A549 (cell line): ENCODE measurements at places on chromosomes 11 and 22.

- DNase-seq = no peak
Observed at GRCh38 chr11:50412832-50413231, 380.2 kb downstream of the OR4C45 start.

GRCh38 chr11:57515332-57516060, at the start of gene SLC43A1:
TSS of gene SLC43A1 (minus strand) at chr11:57515702. CDS start at chr11:57514111, 1,591 bp downstream.
- no peak for DNase-seq

GRCh38 chr11:118099838-118100556, 13.2 kb upstream of the SMIM35 start:
- no peak for DNase-seq

DNA sequence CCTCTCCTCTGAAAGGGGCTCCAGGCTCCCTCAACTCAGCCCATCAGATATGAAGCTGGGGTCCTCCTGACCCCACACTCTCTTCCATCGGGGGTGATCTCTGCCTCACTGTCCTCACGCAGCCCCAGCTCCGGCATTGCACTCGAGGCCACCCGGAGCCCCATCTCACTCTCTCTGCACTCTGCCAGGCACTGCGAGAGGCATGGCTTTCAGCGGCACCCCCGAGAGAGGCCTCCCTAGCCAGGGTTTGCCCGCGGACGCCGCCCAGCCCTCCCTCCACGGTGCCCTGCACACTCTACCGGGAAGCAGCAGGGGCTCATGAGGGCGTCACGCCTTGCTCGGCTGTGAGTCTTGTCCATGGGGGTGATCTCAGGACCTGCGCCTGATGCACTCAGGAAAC, 436.2 kb downstream of the BRD1 start:
- no peak for DNase-seq

GRCh38 chr11:128467610-128468041, 119.7 kb downstream of the ETS1 start:
- DNase-seq = peak; percentile 43

DNA sequence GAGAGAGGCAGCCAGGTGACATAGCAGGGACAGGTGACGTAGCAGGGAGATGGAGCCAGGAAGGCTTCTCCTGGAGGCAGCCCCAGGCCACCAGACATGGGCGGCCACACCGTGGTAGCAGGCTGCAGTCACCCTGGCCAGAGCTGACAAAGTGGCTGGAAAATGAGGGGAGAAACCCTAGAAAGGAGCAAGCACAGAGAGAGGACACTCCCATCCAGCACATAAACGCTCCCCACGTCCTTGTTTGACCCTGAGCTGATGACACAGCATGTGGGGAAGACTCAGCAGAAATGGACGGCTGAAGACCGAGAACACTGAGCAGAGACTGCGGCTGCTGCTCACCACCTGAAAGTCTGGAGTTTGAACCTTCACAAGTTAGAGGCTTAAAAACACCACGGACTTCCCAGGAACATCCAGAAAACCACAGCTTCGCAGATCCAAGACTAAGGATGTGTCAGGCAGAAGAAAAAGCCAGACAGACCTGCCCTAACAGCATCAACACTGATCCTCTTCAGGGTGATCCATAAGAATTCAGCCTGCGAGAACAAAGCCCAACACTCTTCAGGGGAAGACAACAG, 28.7 kb downstream of the DRD4 start:
- DNase-seq = no peak

DNA sequence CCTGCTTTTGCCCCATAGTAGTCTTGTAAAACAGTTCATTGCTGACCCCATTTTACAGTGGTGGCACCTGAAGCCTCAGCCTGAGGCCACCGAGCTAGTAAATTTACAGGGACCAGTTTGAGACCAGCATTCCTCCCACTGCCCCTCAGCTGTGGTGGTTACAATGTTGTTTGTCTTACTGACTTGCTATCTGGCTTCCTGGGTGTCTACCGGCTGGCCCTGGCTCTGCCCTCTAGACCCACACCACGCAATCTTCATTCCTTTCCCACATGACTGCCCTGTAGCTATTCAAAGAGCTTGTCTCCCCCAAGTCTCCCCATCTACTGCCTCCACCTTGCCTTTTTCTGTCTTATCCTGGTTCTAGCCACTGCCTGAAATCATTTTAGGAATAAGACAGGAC, 20.8 kb downstream of the PIK3IP1 start:
- DNase-seq = no peak

DNA sequence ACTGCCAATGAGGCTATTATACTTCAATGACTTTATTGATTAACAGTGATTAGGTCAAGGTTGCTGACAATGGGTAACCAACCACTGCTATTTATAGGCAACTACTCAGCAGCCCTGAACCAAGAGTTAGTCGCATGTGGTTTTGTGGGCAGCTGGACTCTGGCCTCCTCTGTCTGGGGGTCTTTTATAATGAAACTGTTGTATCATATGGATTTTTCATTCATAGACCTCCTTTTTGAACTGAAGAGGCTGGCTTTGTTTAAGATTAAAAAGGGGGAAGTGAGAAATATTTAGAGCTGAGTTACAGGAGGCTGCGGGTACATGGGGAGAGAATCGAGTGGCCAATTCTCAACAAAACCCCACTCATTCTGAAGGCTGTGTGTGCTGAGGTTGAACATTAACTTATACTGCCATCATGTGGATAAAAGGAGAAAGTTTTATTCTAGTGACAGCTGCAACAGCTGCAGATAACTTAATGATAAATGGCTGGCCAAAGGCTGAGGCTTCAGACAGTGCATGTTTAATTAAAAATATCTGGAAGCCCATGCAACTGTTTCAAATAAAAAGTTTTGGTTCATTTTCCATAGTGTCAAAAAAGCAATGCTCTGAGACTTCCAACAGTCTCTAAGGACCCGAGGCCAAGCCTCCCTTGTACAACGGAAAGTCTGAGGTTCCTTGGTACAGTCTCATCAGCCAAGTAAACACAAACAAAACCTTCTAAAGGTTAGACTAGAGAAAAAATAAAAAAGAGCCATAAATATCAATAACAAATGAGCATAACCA, 682.6 kb downstream of the KCNA4 start:
- peak; percentile 61 for DNase-seq

- DNase-seq = no peak
Observed at GRCh38 chr11:43632181-43632580, 48.4 kb upstream of the HSD17B12 start.

GRCh38 chr11:85965202-85965601, 103.7 kb downstream of the PICALM start:
- DNase-seq = no peak

DNA sequence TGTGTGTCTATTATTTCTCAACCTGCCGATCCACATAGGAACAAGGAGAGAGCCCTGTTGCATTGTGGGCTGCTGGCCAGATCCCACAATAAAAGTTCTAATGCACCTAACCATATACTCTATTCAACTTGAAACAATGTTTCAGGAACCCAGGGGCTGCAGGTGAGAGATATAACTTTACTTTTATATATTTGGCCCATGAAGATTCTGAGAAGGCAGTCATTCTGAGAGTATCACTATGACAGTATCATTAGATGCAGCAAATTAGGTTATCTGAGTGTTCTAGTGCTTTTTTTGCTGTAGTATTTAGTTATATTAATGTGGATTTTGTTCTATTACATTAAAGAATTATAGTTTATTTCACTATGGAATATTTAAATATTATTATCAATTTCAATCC, 655.1 kb upstream of the ARHGAP42 start:
- no peak for DNase-seq

GRCh38 chr11:64715756-64716472, 7.1 kb downstream of the NRXN2 start:
- no peak for DNase-seq

DNA sequence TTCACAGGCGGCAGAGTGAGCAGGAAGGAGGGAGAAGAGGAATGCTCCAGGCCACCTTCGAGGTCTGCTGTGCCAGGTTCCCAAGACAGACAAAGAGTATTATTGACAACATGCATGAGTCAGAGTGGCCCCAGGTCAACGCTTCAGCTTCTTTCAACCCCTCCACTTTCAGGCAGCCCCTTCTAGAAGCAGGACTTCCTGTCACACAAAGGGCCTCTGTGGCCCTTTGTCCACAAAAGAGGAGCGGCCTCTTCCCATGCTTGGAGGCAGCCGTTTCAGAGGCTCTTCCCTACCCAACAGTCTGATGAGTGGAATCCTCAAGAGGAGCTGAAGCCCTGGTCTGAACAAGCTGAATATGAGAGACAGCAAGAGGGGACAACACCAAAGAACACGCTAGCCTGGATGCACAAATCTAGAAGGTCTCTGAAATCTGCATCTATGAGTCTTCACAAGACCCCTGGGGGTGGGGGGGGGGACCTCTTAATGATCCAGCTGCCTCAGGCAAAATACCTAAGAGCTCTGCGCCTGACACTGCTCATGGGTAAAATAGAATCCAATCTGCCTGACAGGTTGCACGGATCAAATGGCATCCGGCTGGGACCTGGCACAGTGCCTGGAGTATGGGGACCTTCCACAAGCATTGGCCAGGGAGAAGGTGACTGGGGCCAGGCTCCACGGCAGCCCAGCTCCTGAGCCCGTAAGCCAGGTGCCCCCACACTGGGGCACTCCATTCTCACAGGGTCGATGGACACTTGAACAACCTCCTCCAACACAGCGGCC, 67.5 kb downstream of the PACSIN2 start:
- DNase-seq = peak; percentile 44

DNA sequence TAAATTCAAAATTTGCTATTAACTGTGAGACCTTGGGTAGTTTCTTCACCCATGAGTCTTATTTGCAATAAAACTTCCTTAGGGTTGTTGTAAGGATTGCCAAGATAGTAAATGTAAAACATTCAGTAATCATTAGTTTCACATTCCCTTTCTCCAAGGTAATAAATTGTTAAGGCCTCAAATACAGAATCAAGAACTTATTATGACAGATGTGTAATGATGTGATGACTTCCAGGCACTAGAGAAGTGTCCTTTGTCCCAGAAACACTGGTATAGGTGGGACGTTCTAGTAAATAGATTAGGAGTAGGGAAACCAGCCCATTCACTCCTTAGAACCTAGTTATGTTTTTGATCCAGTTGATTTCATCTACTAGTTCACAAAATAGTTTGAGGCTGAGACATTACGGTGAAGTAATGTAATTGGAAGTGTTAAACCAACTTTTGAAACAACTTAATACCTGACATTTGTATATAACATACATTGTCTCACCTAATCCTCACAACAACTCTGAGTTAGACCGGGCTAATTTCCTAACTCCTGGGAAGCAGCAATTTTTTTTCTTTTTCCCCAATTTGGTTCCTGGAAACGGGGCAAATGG, 25.5 kb downstream of the CTNND1 start:
- DNase-seq = no peak

DNA sequence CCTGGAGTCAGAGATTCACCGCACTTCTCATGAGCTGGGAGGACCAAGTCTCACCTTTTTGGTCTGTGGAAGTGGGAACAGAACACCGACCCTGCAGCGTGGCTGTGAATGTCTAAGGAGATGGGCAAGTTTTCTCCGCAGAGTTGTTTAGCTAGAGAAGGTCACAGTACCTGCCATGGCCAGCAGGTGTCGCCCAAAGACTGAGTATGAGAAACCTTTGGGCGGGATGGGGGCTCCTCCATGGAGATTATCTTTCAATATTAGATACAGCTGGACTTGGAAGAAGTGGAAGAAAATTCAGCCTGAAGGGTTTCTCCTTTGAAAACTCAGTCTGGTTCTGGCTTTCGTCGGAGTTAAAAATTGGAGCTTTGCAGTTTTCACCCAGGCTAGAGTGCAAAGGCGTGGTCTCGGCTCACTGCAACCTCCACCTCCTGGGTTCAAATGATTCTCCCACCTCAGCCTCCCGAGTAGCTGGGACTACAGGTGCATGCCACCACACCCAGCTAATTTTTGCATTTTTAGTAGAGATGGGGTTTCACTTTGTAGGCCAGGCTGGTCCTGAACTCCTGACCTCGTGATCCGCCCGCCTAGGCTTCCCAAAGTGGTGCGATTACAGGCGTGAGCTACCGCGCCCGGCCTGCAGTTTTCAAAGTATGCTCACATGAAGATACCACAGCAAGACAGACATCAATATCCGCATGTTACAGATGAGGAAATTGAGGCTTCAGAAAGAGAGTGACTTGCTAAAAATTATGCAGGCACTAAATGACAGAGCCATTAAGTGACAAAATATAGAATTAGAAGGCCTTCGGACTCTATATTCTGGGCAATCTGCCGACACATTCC, 10.7 kb upstream of the DSCAML1 start:
- peak; percentile 48 for DNase-seq

DNA sequence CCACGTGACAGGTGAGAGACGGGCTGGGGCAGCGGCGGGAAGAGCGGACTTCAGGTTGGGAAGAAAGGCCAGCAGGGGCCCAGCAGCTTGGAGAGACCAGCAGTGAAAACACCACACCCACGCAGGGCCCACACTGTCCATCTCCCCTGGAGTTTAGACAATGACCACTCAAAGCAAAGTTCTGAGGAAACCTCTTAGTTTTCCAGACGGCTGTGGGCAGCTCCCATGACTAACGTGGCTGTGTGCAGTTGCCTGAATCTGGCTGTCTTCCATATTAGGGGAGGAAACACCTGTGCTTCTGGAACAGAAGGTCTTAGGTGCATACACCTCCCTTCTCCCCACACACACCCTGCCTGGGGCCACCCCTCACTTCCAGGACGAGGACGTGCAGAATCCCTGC, 70.6 kb upstream of the TTLL12 start:
- DNase-seq = no peak

GRCh38 chr22:27420195-27420816, 381.2 kb downstream of the MN1 start:
- no peak for DNase-seq

- no peak for DNase-seq
Observed at GRCh38 chr11:100942016-100942415, 187.6 kb downstream of the PGR start.

DNA sequence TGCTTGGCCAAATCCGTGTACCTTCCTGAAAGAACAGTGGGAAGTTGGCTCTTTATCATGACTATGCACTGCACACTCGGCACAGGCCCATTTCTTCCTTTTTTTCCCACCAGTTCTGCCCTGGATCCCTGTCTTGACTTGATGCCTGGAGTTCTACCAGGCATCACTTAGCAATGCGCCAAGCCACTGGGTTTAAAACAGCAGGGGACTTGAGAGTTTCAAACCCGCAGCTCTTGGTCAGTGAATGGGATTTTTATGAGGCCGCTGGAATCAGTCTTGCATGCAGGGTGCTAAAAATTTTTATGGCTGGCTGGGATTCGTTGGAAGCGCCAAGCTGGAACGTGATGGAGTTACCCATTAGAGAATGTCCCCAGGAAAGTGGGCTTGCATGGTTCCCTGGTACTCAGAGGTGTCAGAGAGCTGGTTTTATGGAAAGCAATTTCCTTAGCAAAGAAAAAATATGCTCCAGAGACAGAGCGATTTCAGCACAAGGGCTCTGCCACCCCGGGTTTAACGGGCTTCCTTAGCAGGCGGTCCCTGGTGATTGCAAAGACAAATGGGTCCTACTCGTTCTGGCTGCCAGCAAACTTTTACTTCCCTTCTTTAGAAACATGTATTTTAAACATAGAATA, 432.9 kb downstream of the TENM4 start:
- no peak for DNase-seq

- DNase-seq = no peak
Observed at GRCh38 chr11:75199412-75199955, 41.1 kb upstream of the TPBGL start.

GRCh38 chr22:27393371-27393770, 408.2 kb downstream of the MN1 start:
- no peak for DNase-seq
